ENCODE measurements at places on chromosomes 12 and 14.

DNA sequence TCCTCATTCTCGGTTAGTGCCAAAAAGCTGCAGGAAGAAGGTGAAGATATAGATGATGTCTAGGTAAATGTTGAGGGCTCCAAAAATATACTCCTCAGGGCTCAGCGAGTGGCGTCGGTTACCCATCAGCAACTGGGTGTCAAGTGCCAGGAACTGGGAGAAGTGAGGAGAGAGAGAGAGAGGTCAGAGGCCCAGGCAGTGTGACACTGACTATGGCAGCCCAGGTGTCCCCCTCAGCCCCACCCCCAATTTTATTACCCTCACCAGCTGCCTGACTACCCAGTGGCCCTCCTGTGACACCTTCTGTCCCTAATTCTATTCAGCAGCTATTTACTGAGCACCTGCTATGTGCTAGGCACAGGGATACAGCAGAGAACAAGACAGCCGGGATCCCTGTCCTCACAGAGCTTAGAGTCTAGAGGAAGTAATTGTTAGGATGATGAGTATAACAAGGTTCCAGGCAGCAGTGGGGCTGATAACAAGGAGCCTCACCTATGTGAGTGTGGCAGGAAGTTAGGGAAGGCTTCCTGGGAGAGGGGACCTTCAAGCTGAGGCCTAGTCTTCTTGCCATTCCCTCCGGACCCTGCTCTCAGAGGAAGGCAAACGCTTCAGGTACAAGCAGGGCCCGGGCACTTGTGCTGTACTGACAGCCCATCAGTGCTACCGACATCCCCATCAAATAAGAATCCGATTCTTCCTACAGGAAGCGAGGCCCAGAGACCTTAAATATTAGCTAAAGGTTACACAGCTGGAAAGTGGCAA is 27.8 kb upstream of the BCDIN3D start:
- no peak for DNase-seq

DNA sequence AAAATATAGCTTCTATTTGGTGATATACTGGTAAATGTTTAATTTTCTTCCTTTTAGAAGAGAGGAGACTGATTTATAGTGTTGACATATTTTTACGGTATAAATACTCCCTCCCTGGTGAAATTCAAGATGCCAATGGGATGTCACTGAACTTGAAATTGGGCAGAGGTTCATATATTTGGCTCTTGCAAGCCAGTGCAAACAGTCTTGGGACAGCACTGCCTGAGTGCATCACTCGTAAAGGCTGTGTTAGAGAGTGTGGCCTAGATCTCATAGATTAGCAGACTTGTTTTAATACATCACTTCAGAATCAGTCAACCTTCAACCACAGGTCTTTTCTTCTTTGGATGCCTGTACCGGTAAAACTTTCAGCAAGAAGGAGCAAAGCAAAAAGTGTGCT is 681.0 kb downstream of the NRXN3 start:
- DNase-seq, result no peak

- no peak for DNase-seq
These were observed 21.4 kb downstream of the SMOC1 start for GRCh38 chr14:69900603-69901002.

DNA sequence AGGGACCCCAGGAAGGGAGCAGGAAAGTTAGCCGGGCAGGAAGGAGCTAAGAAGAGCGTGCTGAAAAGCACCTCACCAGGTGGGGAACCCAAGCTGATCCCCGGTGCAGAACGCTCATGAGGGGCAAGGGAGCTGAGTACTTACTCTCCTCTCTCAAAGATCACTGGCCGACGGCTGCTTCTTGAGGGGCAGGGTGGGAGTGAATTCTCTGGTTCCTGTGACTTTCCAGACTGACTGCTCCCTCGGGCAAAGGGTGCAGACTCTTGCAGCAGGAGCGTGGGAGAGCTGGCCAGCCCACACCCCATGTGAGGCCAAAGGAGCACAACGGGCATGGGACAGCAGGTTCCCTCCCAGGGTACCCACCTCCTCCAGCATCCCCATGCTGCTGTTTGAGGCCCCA is 44.9 kb upstream of the DIO3 start:
- DNase-seq, result no peak

DNA sequence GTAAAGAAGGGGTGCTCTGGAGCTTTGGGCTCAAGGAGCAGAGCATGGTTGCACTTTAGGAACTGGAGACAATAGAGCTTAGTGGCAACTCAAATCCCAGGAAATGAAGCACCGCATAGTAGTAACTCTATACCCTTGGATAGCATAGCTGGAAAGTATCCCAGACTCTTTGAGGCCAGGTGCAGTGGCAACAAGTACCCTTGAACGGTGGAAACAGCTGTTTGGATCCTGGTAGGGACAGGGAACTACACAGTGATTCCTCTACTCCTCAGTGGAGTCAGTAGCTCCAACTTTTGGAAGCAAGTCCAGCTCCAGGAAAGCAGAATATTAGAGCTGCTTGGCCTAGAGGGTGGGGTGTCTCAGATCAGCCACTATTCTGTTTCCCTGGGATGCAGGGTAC is 129.0 kb upstream of the WSCD2 start:
- DNase-seq, result no peak

DNA sequence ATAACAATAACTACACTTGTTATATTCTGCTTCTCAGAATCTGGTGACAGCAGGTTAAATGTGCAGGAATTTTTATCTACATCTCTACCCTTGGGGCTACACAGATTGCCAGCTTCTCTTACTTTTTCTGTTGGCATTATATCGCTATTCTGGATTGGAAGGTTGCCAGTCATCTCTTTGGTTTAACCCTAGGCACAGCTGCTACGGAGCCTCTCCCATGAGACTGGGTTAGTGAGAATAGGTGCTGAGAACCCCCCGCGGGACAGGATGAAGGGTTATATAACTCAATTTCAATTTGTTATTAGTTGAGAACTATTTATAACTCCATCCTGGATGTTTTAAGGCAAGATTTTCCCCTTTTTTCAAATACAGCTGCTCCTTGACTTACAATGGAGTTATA is 73.1 kb downstream of the ACADS start:
- no peak for DNase-seq

DNA sequence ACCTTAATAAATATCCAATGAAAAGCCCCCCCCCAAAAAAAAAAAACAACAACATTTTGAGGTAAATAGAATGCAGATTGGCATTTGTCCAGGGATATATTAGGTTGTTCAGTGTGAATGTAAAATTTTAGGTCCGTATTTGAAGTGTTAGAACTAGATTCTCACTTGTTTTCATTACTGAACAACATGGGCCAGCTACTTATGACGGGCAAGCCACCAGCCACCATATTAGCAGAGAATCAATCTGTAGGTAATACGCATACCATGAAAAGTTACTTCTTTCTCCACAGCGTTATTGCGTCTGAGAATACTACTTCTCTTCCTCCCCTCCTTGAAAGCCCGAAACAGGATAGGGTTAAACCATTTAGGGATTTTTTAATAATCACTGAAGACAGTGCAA is 5.4 kb downstream of the FLRT2 start:
- DNase-seq, result no peak

DNA sequence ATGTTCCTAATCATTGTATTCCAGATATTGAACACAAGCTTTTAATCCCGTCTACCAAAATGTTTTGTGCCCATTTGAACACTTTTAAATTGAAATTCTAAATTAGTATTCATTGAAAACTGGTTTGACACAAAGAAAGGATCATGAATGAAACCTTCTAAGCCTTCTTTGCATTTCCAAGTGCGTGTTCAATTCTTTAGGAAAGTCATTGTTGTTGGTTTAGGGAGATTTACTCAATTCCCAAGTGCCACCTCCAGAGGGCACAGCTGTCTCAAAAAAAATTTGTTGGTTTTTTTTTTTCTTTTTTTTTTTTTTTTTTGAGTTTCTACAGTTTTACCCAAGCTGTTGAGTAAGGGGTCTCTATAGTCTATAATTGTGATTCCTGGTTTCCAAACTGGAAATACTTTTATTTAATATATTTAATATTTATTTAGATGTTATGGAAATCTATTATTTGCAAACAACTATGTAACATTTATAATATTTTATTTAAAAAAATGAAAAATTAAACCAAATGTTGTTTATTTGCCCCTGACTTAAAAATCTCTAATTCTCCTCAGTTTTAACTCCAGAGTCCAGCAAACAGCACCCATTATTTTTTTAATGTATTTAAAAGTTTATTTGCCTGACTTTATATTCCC is 79.9 kb downstream of the NEDD1 start:
- DNase-seq, result no peak

- no peak for DNase-seq
These were observed 457.6 kb downstream of the ZFP36L1 start for GRCh38 chr14:68335312-68335711.

- DNase-seq, result no peak
These were observed 29.0 kb upstream of the MSI1 start for GRCh38 chr12:120397824-120398540.

DNA sequence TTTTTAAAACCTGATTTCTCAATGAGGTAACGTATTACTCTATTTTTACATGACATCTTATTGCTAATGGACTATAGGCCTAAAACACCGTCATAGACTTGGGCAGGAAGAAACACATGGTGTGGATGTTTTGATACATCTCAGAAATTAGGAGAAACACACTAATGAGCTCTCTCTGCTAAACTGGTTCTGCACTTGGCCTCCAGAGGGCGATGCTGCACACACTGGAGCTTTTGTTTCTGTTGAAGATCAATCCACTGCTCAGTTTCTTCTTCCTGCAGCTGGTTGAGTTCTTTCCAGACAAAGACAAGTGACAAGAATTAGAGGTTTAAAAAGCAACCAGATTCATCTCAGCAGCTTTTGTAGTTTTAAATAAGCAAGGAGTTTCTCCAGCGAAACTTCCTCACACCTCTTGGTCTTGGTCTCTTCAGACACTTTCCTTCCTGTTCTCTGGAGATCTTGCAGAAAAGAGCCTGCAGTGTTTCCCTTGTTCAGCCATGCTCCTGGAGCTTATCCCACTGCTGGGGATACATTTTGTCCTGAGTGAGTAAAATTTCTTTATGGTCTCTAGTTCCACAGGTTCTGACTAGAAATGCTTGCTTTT is 178.5 kb upstream of the OR4E1 start:
- no peak for DNase-seq

- no peak for DNase-seq
These were observed 28.3 kb upstream of the ATP2A2 start for GRCh38 chr12:110252716-110253115.

DNA sequence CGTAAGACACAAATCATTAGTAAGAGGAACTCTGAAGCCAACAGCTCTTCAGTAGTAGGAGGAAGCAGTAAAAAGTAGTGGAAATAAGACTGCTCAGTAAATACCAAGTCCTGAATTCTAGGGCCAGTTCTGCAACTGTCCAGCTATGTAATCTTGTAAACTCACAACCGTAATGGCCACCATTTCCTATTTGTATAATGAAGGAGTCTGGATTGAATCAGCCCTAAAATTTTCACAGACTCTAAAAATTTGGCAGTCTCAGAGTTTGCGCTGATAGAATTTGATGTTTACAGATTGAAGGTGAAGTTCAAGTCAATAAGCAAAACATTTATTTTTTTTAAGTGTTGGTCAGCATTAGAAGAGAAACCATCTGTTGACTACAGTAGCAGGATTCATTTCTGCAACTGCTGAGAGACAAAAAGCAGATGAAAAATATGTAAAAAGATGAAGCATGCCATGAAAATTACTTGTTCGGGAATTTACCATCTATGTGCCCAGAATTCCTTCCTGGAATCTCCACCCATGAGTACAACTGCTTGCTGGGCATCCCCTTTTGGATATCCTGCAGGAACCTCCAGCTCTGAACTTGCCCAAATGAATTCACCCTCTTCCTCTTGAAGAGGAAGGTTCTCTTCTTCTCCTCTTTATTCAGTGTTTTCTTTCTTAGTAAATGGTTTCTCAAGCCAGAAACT is 47.5 kb downstream of the GALNT4 start:
- DNase-seq, result no peak

- no peak for DNase-seq
These were observed 5.5 kb downstream of the SP7 start for GRCh38 chr12:53330671-53331070.

GRCh38 chr14:91015435-91015834 is 45.0 kb downstream of the RPS6KA5 start:
- no peak for DNase-seq

GRCh38 chr12:106074706-106075392 is 63.9 kb downstream of the NUAK1 start:
- DNase-seq, result no peak

DNA sequence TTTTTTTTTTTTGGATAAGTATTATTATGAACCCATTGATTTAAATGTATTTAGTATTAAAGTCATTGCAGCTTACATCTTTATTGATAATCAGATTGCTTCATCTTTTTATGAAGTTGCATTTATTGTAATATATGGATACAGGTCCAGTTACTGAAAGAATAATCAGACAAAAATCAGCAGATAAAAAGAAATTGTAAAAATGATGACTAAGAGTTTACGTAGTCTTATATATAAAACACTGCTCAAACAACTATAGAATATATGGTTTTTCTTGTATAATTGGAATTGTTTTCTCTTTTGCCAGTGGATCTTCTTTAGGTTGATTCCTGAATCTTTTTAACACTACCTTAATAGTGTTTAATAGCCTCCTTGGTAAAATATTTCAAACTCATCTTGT is 378.3 kb downstream of the DUSP6 start:
- no peak for DNase-seq

GRCh38 chr14:60495946-60496345 is 10.1 kb upstream of the C14orf39 start:
- no peak for DNase-seq

- no peak for DNase-seq
These were observed 15.2 kb downstream of the DCAF4 start for GRCh38 chr14:72941286-72941985.

DNA sequence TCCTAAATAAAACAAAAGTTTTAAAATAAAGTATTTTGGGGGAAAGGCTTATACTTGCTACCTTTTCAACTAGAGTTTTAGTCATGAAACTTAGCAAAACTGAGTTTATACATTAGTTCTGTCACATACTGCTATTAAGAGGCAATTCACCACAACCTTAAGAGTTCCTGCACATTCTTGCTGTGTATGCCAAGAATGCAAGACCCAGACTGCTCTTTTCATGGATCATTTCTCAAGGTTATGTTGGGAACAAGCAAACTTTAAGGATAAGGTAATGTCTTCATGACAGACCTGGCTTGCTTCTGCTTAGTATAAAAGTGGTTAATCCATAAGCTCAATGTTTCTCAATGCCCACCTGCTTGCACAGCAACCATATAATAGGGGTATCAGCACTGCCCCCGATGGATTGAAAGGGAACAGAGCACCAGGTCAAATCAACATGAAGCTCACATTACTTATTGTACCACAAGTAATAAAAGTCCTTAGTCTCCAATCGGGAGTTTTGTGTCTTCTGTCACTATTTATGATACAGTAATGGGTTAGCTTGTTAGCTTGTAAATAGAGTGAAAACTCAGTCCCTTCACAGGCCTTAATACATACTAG is 67.6 kb downstream of the KIF21A start:
- no peak for DNase-seq
